ENCODE measurements at places on chromosomes 3 and 15.
A peak's percentile ranks its signal among the peaks of the same experiment; 100 is the strongest.

DNA sequence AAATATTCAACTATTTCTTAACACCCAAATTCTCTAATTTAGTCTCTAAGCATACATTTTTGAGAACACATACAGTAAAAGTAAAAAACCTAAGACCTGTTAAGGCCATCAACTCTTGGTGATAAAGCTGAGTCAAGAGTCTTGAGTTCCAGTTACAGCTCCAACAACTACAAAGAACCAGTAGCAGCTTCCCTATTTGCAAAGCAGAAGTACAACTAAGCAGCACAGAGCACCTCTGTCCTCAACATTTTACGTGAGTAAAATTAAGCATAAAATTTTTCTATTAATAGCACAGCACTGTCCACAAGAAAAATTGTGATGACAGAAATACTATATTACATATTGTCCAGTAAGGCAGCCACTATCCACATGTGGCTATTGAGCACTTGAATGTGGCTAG is 4.4 kb downstream of the PCOLCE2 start:
- DNase-seq, result no peak

GRCh38 chr15:63331456-63331855 is 50.2 kb downstream of the CA12 start:
- no peak for DNase-seq

GRCh38 chr15:100073982-100074381 is 267.8 kb downstream of the ADAMTS17 start:
- DNase-seq, result no peak

- no peak for DNase-seq
Measured at GRCh38 chr3:135807879-135808278, 157.6 kb upstream of the PPP2R3A start.

GRCh38 chr15:35751413-35752133 is 205.6 kb upstream of the DPH6 start:
- peak; percentile 53 for DNase-seq

DNA sequence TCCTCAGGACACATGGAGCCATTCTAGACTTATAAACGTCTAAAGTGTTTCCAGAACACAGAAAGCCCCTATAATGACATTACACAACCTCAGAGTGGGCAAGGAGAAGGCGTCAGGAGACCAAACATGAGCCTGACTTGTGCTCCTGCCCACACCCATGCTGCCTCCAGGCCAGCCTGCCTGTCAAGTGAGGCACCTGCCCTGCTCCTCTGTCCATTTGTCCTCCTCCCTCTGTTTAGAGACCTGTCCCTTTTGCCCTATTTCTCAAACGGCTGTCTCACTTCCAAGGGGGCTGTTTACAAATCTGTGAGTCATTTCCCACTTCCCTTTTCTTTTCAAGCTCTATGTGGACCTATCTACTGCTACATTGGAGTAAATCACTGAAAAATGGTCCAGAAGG is 21.0 kb downstream of the ZDHHC3 start:
- DNase-seq, result no peak

DNA sequence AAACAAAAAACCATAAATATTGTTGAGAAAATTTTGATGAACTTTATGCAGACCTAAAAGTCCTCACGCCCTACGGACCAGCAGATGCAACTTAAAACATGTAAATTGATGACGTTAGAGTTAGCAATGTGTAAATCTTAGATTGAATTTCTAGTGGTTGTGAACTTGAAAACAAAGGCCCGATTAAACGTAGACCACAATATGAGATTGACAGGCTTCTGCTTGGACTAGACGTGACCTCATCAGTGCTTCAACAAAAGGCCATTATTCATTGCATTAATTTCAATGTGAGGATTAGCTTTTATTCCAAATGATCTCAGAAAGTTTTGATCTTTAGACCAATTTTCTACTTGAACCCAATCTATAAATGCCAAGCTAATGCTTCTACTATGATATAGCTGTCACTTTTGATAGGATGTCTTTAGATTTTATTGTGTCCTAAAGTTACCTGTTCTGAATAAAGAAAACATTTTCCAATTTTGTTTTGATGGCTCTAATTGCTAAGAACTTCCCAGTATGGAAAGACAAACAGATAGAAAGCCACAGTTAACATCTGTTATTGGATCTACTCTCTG is 55.4 kb upstream of the SPPL2A start:
- no peak for DNase-seq

- DNase-seq, result no peak
Measured at GRCh38 chr3:192953926-192954325, 36.3 kb upstream of the MB21D2 start.
